ENCODE measurements at places on chromosomes 4 and X.

DNA sequence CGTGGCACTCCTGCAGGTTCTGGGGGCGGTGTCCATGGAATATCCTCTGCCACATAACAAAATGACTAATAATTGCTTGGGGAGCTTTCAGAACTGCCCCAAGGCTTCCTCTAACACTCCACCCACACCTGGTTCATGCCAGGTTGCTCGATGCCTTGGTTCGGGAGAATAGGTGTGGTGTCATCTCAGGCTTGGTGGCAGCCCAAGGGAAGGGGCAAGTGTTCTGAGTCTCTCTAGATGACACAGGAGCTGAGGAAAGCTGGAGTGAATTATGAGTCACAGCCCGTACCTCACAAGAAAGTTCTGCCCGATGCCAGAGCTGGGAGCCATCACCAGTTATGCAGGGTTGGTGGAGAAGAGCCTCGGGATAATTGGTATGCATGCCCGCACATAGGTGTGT is 14.7 kb downstream of the FTSJ1 start:
- no peak for DNase-seq

DNA sequence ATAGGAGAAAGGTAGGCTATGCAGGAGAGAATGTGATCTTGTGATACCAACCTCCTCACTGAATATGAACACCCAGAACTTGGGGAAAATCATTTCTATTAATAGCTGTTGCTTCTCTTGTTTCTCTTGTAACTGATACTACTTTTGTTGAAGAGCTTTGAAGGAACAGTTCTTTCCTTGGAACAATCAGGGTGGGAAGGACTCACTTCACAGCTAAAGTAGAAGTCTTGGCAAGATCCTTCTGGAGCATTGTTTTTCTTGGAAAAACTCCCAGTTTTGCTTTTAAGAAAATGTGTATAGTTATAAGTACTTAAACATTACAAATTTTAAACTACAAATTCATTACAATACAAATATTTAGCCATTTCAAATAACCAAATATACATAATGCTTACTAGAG is 19.1 kb upstream of the XK start:
- DNase-seq, result no peak

DNA sequence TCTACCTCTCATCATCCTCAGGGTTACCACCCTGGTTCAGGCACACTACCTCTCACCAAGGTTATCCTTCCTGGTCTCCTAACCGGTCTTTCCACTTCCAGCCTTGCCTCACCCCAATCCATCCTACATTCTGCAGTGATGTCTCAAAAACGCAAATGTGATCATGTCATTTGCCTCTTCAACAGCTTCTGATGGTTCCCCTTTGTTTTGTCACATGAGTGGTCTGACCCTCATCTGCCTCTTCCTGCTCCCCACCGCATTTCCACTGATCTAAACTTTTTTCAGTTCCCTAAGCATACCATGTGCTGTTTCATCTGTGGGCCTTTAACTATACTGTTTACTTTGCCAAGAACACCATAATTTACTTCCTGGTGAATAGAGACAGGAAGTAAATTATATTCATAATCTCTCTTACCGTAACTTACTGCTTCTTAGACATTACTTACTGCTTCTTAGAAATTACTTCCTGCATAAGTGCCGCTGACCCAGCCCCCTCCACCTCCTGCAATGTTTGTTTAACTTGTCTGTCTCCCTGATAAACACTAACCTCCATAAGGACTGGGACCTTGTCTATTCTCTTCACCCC is 27.1 kb upstream of the NSUN7 start:
- peak; percentile 50 for DNase-seq

DNA sequence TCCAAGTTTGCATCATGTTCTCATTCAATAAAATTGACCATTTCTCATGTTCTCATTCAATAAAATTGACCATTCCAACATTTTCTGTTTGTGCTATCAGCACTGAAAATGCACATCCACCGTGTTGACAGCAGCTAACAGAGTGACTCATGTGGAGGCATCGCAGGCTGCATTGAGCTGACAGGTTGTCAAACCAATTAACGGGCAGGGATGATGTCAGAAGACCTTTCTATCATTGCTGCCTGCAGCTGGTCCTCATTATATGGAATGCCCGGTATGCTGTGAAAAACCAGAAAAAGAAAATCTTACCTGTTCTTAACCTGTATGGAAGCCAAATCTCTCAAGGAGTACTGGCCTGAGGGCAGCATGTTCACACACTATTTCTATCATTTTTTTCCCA is 202.0 kb downstream of the SMIM20 start:
- DNase-seq, result no peak

- no peak for DNase-seq
Observed at GRCh38 chr4:125303821-125304220, 10.9 kb upstream of the FAT4 start.

- no peak for DNase-seq
Observed at GRCh38 chrX:129908636-129909035, 2.7 kb downstream of the UTP14A start.

DNA sequence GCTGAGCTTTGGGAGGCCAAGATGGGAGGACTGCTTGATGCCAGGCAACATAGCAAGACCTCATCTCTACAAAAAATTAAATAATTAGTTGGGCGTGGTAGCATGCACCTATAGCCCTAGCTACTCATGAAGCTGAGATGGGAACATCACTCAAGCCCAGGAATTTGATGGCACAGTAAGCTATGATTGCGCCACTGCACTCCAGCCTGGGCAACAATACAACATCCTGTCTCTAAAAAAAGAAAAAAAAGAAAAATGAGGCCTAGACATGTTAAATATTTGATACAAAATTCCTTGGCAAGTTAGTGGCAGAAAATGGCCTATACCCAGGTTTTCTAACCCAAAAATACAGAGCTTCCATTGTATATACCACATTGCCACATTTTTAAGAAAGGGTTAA is 88.1 kb upstream of the MAB21L2 start:
- no peak for DNase-seq

- DNase-seq, result no peak
Observed at GRCh38 chrX:18692541-18692940, 14.9 kb upstream of the PPEF1 start.

DNA sequence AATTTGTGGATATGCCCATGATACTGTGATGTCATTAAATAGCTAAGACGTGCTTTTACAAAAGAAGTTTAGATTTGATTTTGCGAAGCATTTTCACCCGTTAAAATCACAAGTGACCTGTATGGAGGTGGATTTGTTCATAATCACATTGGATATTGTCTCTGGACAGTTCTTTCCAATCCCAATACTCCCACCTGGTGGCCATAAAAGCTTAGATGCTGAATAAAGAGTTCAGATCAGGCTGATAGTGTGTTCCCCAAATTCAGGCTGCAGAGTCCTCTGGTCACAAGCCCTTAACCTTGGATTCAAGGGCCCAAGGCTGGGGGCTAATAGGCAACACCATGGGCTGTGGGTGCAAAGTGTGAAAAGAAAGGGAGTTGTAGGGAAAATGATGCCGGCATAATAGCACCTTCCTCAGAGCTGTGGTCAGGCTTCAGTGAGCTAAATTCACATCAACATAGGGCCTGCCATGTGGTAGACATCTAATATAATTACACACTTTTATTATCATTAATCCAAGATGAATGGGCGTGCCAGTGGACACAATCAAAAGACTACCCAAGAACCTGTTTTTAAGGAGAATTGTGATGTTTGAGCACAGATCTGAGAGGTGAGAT is 28.1 kb downstream of the SMIM43 start:
- DNase-seq, result no peak

- no peak for DNase-seq
Observed at GRCh38 chrX:151397741-151398070, 700 bp downstream of the VMA21 start.

Data from activated CD4-positive, alpha-beta memory T cell treated with anti-CD3 and anti-CD28 coated beads, Interleukin-2, amount 10 ng/mL, durations not matched to agents 7 days and 5 days (primary cell).